ENCODE measurements at places on chromosomes 7 and 10.

DNA sequence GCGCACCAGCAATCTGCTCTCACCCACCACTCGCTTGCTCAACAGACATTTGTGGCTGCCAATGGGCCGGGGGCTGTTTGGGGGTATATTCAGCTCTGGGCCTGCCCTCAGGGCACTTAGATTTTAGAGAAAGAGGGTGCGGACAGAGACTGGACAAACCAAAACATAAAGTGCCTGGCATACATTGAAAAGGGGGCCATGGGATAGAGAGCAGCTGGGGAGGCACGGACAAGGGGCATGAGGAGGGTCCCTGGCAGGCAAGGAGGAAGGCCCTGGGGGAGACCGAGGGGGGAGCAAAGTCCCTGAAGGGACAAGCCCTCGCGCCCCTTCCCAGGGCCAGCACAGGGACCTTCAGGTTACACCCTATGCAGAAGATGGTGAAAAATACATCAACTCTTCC is 43.5 kb downstream of the CLRN3 start:
- no peak for DNase-seq

DNA sequence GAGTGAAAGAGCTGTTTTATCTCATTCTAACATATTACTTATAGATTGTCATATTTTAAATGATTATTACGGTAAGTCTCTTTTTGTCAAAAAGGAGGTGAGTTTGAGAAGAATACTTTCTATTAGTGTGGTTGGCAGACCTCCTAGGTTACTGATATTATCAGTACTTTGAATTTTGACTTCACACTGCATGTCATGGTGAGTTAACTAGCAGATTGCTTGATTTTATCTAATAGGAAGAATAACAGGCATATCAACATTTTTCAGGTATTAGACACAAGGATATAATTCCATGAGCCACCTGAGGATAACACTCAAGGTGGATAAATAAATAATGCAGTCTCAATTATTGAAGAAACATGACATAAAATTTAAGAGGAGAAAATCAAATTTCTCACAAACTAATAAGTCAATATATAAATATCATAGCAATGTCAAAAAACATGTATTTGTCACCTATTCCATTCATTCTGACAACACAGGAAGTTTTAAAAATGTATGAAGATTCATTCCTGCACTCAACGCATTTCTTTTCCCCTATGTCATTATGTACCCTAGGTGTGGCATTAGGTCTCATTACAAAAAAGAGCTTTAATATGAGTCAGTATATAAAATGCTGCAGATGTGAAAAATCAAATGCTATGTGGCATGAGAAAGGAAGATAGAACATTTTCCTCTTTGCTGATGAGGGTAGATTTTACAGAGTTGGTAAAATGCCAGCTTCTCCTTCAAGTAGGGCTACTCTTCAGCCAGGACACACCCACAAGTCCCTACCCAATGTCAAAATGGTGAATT is 1621.6 kb downstream of the REEP3 start:
- no peak for DNase-seq

GRCh38 chr10:83954193-83954799 is 185.0 kb upstream of the GHITM start:
- DNase-seq: no peak

GRCh38 chr7:157482025-157482424 is 145.2 kb downstream of the DNAJB6 start:
- no peak for DNase-seq

- no peak for DNase-seq
Observed at GRCh38 chr10:99832439-99832838, 50.0 kb downstream of the ABCC2 start.

DNA sequence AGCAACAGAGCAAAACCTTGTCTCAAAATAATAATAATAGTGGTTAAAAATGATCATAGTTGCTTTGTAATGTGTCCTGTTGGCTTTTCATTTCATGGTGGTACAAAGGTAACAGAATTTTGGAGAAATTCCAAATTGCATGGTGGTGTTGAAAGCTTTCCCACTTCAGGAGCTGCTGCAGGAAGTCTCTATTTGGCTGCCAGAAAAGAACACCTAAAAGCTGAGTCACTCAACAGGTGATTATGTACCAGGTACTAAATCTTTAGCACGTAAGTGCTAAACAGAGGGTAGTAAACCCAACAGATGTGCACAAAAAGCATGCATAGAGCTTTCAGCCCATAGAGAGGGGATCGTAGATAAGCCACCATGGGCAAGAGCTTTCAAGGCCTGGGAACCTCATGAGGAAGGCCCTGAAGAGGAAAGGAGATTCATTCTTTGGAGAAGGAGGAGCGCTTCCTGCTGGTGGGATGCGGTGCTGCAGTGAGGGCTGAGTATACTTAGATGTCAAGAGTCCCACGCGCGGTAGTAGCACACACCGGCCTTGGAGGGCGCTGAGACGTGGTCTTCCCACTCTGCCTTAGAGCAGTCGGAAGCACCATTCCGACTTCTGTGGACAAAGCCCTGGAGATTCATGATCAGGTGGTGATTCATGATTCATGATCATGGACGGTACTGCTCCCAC is 118.7 kb downstream of the RALA start:
- DNase-seq: no peak

DNA sequence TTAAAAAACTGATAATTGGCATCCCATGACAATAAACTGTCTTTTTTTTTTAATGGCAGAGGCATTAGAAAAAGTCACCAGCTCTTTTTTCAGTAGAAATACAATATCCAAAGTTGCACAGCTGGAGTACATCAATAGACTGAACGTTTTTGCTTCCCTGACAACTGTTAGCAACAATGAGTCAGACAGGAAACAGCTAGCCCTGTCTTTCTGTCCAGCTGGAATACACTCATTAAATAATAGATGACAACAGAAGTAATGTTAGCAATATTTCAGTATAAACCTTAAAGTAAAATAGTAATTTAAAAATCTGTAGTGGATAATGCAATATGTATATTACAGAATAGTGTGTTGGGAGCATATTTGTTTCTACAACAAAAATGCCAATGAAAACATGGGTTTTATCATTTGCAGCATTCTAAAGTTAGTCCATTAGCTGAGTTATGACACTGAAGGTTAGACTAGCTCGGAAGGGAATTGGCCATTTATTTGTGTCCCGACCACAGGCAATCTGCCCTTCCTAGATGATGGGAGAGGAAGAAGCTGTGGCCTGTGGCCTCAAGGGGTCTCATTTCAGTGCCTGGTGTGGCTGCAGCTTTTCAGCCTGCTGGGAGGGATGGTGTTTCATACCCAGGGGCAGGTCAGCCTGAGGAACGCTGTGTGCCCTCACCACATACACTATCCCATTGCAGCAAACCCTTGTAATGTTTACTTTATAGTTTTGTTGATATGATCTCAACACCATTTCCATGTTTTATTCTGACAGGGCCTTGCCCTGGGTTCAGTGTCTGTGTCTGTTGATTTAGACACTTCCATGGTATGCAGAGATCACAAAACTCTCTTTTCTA is 173.3 kb downstream of the SLC16A9 start:
- DNase-seq: no peak

DNA sequence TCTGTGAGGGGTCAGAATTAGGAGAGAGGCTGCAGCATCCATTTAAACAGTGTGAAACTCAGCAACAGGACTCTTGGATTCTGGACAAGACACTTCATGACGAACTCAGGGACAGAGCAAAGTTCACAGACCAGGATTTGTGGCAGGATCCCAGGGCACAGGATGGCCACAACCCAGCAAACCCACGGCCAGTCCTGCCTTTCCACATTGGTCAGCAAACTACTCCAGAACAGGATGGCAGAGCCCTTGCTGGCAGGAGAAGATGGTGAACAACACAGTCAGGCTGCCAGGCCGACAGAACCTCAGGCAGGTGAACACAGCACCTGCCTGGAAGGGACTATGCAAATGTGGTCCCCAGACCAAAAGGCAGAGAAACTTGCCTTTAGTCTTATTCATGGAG is 34.4 kb downstream of the VSTM4 start:
- DNase-seq: no peak

- DNase-seq: peak; percentile 84
Observed at GRCh38 chr7:30445770-30446169, 32.8 kb downstream of the NOD1 start.

- no peak for DNase-seq
Observed at GRCh38 chr10:110560012-110560411, 7.5 kb upstream of the SMC3 start.

GRCh38 chr10:73799899-73800559 is 11.4 kb downstream of the NDST2 start:
- DNase-seq: no peak

DNA sequence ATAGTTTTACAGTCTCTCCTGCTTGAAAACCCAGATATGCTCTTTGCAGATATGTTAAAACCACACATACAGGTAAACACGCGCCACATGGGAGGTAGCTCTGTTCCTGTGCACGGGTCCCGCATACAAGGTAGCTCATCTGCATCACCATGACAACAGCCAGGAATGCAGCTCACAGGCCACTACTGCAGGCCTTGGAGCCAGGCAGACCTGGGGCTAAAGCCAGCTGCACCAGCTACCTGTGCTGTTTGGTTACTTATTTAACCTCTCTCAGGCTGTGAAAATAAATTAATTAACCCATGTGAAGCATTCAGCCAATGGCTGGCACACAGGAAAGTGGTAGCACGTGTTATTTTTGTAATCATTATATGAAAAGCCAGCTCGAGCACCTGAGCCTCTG is 428.3 kb downstream of the TNS3 start:
- DNase-seq: no peak

DNA sequence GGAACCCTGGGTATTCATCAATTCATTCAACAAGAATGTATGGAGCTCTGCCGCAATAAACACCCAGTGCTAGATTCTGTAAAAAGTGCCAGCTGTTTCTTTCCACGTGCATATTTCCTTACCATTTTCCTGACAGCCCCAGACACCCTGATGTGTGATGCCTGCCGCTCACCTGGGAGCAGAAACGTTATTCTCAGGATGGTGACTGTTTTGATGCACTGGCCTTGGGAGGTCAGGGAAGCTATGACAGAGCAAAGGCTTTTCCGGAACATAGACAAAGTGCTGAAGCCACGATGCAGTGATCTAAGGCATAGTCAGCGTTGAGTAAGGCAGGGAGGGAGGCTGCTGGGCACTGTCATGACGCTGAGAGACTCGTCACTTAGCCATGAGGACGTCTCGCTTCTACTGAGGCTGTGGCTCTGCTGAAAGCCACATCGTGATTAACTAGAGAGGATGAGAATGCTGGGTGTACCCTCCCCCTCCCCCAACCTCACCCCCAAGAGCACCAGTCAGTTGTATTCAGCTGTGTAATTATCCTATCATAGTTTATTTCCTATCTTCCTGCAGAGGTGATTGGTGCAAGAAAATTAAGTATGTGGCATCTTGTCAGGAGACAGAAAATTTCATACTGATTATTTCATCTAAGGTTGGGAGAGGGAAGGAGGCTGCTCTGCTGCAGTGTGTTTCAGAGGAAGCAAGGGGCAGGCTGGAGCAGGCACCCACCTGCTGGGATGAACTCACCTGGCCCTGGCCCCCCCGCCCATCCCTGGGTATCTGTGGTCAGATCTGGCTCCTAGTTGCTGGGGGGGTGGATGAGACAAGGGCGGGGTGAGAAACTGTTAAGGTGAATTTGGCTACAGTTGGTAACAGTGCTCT is 48.8 kb upstream of the SMNDC1 start:
- DNase-seq: no peak

DNA sequence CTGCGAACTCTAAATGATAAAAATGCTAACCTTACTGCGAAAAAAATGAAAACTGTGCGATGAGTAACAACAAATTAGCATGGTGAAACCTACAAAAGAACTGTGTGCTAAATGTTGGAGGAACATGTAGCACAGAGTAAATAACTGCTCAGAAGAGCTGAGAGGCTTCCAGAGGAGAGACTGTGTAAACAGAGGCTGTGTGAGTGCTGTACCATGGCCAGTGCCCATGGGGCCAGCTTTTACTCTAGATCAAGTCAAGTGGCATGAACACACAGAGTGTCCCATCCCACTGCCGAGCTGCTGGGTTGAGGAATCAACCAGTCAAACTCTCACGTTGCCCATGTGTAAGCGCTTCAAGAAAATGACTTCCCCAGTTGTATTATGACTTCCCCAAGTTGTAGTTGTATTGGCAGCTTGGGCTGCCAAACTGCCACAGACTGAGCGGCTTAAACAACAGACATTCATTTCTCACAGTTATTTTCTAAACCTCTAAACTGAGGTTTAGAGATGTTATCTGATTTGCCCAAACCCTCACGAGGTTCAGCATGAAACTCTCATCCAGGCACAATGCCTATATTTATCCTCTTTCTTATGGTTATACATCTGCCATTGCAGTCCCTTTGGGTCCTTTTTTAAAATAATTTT is 270.7 kb downstream of the ABCA13 start:
- no peak for DNase-seq

DNA sequence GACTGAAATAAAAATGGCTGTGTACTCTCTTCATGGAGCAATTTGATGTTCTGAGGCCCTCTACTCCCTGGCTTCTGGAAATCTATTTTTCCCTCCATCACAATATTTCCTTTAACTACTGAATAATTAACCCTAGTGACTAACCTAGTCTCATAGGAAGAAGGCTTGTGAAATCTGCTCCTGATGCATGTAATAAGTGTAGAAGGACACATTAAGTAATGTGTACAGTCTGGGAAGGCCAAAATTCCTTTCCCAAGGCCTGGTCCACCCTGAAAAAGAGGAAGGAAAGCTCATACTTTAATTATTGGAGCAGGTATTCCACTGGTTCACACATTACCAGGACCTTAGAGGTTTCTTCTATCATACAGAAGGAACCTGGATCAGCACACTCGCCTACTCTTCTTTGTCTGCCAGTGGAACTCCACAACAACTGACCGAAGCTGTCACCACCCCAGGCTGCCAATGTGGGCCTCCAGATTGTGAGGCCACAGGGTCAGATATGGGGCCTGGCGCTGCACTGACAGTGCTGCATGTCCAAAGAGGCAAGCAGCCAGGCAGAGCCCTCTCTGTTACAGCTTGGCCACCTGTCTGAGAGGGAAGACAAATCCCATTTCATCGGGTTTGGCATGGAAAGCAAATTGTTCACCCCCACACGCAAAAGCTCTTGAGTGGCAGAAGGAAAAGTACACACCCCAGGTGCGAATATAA is 54.4 kb upstream of the FAM133B start:
- no peak for DNase-seq

DNA sequence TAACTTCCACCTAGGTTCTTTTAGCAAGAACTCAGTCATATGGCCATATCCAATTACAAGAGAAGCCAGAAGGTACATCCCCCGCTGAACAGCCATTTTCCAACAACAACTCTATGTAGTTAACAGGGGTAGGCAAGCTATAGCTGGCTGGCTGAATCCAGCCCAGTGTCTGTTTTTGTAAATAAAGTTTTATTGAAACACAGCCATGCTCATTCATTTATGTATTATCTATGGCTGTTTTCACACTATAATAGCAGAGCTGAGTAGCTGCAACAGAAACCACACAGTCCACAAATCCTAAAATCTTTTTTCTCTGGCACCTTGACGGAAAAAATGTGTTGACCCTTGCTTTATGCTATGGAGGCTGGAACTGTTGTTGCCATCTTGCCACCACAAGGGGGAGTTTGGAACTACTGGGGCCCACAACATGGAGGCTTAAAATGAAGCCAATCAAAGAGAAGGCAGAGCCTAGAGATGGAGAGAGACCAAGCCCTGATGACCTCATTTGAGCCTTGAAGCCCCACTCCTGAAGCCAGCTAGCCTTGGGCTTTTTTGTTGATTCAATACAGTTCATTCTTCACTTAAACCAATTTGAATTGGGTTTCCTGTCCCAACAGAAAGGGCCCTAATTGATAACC is 33.3 kb upstream of the XPNPEP1 start:
- DNase-seq: peak; percentile 59

- DNase-seq: no peak
Observed at GRCh38 chr7:34982371-34983019, 54.8 kb downstream of the DPY19L1 start.

GRCh38 chr10:111972109-111972508 is 211.5 kb downstream of the GPAM start:
- DNase-seq: no peak

GRCh38 chr10:132987671-132988571 is 45.6 kb upstream of the CFAP46 start:
- DNase-seq: no peak
